ENCODE measurements at places on chromosomes 1 and 21.

DNA sequence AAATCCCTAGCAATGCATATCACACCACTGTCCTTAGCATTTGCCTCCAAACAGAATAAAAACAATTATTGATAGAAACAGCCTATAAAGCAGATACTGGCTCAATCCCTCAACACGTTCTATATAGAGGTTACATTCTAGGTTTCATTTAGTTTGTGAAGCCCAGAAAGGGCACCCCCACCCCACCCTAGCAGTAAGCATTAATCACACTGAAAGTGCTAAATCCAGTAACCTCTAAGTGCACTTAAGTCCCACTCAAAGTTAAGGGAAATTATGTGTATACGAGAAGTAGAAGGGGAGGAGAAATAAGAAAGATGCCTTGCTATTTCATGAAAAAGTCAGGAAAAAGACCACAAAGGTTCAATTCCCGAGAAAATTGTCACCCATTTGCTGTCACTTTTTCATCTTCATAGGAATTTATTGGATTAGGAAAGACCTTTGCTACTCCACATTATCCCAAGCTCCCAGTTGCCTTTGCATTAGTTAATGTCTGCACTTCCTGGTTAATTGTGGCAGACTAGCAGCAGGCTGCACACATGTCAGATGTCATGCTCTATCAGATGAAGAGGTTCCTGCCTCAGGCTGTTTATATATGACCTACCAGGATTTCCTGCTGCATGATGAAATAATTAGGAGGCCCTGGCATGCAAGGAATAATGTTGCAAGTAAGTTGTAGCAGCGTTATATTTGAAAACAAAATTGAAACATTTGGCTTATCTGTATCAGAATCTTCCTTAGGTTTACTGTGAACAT lies 54.5 kb upstream of the LHX8 start:
- no peak for DNase-seq

DNA sequence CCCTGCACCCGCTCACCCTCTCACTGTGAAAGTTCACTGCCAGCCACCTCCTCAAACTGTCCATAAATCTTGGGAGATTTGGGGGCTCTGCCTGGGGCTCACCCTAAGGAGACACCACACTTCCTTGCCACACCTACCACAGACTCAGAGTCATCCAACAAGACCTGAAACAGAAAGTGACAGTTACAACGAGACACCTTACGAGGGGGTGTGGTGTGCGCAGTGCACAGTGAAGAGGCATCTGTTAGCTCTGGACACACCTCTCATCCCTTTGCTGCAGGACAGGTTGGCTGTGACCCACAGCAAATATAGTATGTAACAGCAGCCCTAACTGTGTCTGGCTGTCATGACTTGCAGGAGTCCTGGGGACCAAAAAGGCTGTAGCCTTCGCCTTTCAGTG lies 190.2 kb downstream of the NR5A2 start:
- DNase-seq = no peak

GRCh38 chr1:181746224-181746623 lies 262.9 kb downstream of the CACNA1E start:
- DNase-seq = no peak

DNA sequence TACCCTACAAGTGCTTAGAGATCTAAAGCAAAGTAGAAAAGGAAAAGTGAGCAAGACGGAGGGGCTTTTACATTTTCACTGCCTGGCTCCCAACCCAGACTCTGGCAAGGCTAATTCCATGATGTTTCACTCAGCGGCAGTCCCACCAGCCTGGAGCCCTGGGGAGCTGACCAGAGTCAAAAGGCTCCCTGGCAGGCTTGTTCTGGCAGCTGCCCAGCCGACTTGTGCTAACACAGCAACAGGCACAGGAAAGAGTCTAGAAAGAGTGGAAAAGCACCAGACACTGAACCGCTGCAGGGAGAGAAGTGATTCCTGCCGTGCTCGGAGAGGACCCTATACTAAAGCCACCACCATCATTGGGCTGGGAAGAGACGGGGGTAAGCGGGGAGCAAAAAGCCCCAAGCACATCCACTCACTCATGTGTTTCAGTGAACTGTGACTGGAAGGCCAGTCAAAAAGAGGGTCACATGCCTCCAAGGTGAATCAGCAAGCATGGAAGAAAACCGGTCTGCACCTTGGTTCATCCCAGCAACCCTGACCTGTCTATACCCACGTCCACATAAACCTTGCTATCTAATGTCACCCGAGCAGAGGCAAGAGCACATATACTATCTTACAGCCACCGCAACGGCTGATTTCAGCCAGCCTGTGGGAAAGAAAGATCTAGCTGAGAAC lies 8.0 kb downstream of the SMIM12 start:
- no peak for DNase-seq

- DNase-seq = no peak
Observed at GRCh38 chr1:183598386-183598785, 8.1 kb upstream of the NCF2 start.

GRCh38 chr1:178328728-178329127 lies 168.0 kb downstream of the CLEC20A start:
- DNase-seq = no peak

- no peak for DNase-seq
Observed at GRCh38 chr1:151718666-151719065, 2.1 kb upstream of the CELF3 start.

DNA sequence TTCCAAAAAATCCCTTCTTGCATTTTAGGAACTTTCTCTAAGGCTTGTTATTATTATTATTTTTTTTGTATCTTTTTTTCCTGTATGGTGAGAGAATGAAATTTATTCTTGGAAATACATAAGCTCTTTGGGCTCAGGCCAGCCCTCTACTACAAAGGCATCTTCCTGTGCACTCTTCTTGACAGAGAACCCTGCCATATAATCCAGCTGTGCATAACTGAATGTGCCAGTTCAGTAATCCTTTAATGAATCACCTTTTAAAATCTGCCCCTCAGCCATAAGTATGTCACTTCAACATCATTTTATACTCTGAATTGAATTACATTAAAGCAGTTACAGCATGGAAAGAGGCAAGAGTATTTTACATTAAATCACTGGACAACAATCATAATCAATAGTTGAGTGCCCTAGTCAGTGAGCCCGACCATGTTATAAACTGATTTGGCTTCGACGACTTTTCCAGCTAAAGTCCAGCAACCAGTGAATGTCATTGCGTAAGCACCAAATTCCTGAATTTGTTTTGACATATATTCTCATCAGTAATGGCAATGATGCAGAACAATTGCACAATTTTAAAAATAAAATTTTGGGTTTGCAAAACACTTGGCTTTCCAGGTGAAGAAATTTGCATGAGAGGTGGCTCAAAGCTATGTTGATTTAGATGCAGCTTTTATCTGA lies 59.2 kb upstream of the KCNK2 start:
- no peak for DNase-seq

- DNase-seq = no peak
Observed at GRCh38 chr1:8397511-8397910, 79.6 kb downstream of the SLC45A1 start.

GRCh38 chr1:185157599-185158412 lies 839 bp downstream of the SWT1 start:
- DNase-seq = no peak

- no peak for DNase-seq
Observed at GRCh38 chr1:76938304-76938703, 71.0 kb downstream of the ST6GALNAC5 start.

DNA sequence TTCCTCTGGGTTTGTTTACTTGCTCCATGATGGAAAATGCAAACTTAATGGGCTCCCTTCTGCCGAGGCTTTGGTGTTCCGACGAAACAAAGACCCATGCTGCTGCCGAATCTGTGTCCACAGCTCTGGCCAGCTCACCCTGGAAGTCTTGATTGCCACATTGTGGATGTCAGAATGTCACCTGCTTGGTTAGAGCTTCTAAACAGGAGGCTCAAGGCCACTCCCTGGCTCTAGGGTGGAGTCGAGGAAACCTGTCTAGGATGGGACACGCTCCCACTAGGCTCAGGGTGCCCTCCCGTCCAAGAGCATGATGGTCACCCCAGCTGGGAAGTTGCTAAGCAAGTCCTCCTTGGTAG lies 279.3 kb upstream of the VAMP3 start:
- DNase-seq = no peak

- DNase-seq = no peak
Observed at GRCh38 chr21:40717028-40717427, 129.9 kb downstream of the DSCAM start.

GRCh38 chr1:185250063-185250462 lies 67.0 kb downstream of the IVNS1ABP start:
- no peak for DNase-seq

Data from AG04449 (cell line).